Caco-2 (cell line): ENCODE measurements at places on chromosomes 3 and 15. TPM values are rescaled to one million over a fixed set of nuclear protein-coding genes. Genes with fewer than 3 reads are reported as not detected.

- no peaks in the 10 kb centered on the region for H3K27me3 ChIP-seq
- no peaks in the 10 kb centered on the region for H3K36me3 ChIP-seq
- H3K27ac ChIP-seq: no peak overlapping the region
- no peak overlapping the region for H3K4me3 ChIP-seq
These were observed 133.1 kb upstream of the LRRN1 start for GRCh38 chr3:3665961-3666640.

Gene VGLL4
- 42.8 and 46.1 TPM in 2 replicates for total RNA-seq

DNA sequence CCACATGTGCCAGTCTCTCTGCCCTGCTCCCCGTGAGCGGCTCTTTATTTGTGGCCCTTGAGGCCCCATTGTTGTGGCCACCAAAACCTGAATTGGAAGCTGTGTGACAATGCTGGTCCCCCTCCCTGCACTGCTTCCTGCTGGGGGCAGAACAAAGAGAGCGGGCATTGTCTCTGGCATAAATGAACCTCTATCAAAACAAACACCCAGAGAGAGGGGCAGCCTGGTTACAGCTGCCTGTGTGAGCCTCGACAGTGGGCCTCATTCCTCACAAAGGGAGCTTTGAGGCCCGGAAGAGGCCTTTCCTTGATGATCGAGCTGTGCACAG is 152.9 kb downstream of the IGF1R start:
- peak overlapping the region; percentile 80 for H3K27ac ChIP-seq
- no peaks in the 10 kb centered on the region for H3K36me3 ChIP-seq
- DNase-seq: no peak
- no peaks in the 10 kb centered on the region for H3K27me3 ChIP-seq
- H3K4me3 ChIP-seq: no peak overlapping the region
- peaks cover 33% of the 10 kb centered on the region for H3K4me1 ChIP-seq

DNA sequence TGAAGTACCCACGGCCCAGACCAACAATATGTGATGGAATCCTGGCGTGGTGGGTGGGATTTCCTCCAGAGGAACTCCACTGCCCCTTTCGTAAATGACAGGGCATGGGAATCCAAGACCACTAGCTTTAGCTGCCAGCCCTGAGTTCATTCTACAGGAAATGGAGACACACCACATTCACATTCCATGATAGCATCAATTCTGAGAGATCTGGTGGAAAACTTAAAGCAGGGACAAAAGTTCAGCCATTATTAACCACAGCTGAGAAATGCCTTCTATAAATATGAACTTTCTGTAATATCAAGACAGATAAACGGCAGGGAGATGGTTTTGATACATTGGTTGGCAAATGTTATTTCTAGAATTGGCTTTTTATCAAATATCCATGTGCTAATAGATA is 98.2 kb downstream of the FBN1 start:
- no peak overlapping the region for H3K4me3 ChIP-seq
- no peaks in the 10 kb centered on the region for H3K4me1 ChIP-seq
- no peak for DNase-seq
- H3K27me3 ChIP-seq: no peaks in the 10 kb centered on the region; the same call in 1 of the 2 replicates
- H3K36me3 ChIP-seq: no peaks in the 10 kb centered on the region

DNA sequence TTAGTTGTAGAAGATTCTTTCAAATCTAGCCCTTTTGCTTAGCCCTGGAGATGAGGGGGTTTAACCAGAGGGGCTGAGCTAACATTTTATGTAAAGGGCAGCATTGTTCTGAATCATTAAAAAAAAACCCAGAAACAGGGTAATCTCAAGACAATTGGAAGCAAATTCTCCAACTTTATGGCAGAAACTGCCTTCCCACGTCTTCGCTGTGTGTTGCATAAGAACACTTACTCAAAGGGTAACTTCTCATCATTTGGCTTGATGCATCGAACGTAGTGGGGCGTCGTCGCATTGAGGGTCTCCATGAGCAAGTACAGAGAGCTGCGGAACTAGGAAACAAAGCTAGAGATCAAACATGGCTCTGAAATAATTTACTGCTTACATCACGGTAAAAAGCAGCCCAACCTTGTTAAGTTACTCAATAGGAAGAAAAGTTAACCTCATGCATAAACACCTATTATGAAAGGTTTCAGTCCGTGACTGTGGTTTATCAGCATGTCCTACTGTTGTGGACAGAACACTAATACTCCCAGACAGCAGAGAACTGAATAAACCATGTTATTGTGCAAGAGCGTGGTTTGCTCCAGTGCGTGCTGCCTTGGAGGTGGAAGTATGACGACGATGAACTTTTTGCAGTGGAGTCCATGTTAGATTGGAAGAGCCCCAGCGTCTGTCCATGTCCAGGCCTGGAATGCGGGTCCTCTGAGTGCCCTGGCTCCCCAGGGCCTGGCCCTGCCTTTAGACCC is 48.7 kb downstream of the MYO5C start:
- no peak for DNase-seq
- peaks cover 6% of the 10 kb centered on the region for H3K36me3 ChIP-seq
- H3K27me3 ChIP-seq: no peaks in the 10 kb centered on the region
- H3K4me1 ChIP-seq: peaks cover 5% of the 10 kb centered on the region; the same call in 1 of the 2 replicates

DNA sequence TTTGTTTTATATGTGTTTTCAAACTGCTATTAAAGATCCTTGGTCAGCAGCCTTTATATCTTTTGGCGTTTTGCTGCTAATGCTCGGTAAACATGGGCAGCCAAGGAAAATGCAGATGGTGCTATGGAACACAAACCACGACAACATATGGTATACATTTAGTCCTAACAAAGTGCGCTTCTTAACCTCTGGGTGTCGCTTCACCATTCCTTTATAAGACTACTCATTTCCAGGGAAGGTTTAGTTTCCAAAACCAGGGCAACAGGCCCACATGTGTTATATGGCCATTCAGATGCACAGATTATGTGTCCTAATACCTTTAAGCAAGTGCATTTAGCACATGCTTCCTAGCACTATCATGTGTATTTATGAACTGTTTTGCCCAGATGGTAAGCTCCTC is 14.7 kb downstream of the SHOX2 start:
- no peaks in the 10 kb centered on the region for H3K4me1 ChIP-seq
- DNase-seq: no peak
- H3K27me3 ChIP-seq: no peaks in the 10 kb centered on the region
- H3K27ac ChIP-seq: no peak overlapping the region
- H3K4me3 ChIP-seq: no peak overlapping the region

GRCh38 chr3:188819939-188820338 is 351.8 kb upstream of the TPRG1 start:
- no peak overlapping the region for H3K4me3 ChIP-seq
- DNase-seq: no peak
- H3K27ac ChIP-seq: peak overlapping the region; percentile 39
- peaks cover 26% of the 10 kb centered on the region for H3K4me1 ChIP-seq
- H3K27me3 ChIP-seq: no peaks in the 10 kb centered on the region

GRCh38 chr15:55630858-55631257 is 42.7 kb upstream of the PYGO1 start:
- no peak for DNase-seq
- H3K4me1 ChIP-seq: no peaks in the 10 kb centered on the region
- no peaks in the 10 kb centered on the region for H3K27me3 ChIP-seq
- H3K27ac ChIP-seq: no peak overlapping the region
- no peak overlapping the region for H3K4me3 ChIP-seq

DNA sequence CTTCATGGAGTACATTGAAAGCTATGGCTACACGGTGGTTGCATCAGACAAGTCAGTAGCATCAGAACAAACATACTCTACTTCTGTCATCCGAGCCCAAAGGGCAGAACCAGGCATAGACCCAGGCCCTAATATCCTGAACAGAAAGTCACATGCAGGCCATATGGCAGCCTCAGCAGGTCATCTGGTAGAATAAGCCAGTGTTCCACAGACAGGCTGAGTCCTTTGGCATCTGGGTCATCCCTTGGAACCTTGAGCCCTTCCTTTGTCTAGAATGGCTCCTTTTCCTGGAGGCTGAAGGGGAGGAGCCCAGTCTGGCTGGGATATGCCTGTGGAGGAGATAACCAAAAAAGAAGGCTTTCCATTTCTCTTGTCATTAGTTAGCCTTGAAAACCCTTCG is 29.2 kb downstream of the SEMA6D start:
- no peak for DNase-seq
- peaks cover 5% of the 10 kb centered on the region; the same call in 1 of the 2 replicates for H3K4me1 ChIP-seq
- H3K36me3 ChIP-seq: no peaks in the 10 kb centered on the region
- no peak overlapping the region for H3K27ac ChIP-seq
- H3K27me3 ChIP-seq: no peaks in the 10 kb centered on the region

Gene DUOX1
- 0.14 and 0.56 TPM in 2 replicates for total RNA-seq

- no peak for DNase-seq
- H3K27ac ChIP-seq: no peak overlapping the region
- peaks cover 3% of the 10 kb centered on the region; the same call in 1 of the 2 replicates for H3K36me3 ChIP-seq
These were observed 5.0 kb downstream of the RPLP1 start for GRCh38 chr15:69457304-69458280.

Gene ARPP19
- total RNA-seq: 164 and 184 TPM in 2 replicates

DNA sequence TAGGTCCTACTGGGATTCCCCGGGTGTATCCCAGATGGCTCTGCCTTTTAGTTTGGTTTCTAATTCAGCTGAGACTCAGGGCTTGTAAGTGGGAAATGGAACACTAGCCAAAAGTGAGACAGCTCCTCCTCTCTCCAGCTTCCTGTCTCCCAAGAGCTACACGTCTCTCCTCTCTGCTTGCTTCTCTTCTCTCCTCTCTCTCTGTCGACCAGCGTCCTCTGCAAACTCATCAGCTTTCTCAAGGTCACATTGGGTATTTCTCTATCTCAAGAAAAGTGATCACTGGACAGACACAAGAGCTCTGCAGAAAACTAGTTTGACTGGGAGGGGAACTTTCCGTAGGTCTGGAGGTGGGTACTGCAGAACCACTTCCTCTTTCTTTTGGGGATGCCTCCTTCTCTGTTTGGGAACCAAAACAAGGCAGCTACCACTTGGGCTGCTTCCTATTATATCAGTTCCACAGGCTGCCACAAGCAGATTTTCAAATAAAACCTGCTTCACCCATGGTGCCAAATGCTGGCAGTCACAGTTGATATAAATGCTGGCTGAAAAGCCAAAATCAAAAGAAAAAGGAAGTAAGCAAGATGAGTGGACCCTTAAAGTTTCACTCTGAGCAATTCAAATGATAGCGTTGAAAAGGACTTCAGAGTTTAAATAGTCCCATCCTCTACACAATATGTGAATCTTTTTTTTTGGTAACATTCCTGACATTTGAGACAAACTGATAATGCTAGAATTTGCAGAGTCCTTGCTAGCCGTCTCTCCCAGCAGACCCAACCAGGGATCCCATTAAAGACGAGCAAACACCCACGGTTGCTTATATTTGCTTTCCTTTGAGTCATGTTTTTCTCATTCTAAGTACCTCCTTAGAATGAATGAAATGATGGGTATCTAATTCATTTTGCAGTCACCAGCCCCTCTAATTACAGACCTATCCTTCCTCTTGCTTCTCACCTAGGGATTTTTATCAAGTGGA is 7.2 kb upstream of the DYNC1LI1 start:
- no peak overlapping the region for H3K27ac ChIP-seq
- H3K4me3 ChIP-seq: no peak overlapping the region
- no peaks in the 10 kb centered on the region for H3K36me3 ChIP-seq
- no peaks in the 10 kb centered on the region for H3K4me1 ChIP-seq
- no peak for DNase-seq

GRCh38 chr3:81406318-81406717 is 355.1 kb downstream of the GBE1 start:
- no peaks in the 10 kb centered on the region for H3K27me3 ChIP-seq
- no peaks in the 10 kb centered on the region for H3K4me1 ChIP-seq
- no peak overlapping the region for H3K27ac ChIP-seq
- no peak for DNase-seq
- H3K4me3 ChIP-seq: no peak overlapping the region

DNA sequence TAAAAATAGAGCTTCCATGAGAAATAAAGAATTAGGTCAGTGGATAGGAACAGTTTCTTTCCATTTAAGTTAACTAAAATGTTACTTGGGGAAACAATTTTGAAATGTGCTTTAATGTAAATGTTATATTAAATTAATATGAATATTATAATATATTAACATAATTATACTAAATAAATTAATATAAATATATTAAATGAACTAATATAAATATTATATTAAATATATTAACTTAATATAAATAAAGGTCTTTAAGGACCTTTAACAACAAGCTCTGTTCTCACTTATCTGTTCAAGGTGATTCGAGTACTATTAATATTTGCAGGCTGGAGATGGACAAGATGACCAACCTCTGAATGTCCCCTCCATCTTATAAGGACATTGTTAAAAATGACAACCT is 100.6 kb downstream of the MAGI1 start:
- peaks cover 8% of the 10 kb centered on the region; the same call in 1 of the 2 replicates for H3K4me1 ChIP-seq
- no peak for DNase-seq
- H3K4me3 ChIP-seq: no peak overlapping the region

Gene ADAMTS7
- 1.1 and 2.0 TPM in 2 replicates for total RNA-seq

Gene GOLGA8J
- total RNA-seq: not detected in 2 replicates

- H3K4me3 ChIP-seq: no peak overlapping the region
- no peak overlapping the region for H3K27ac ChIP-seq
- no peaks in the 10 kb centered on the region for H3K27me3 ChIP-seq
- no peak for DNase-seq
- H3K4me1 ChIP-seq: peaks cover 5% of the 10 kb centered on the region; the same call in 1 of the 2 replicates
- no peaks in the 10 kb centered on the region for H3K36me3 ChIP-seq
These were observed 29.6 kb upstream of the RPL32 start for GRCh38 chr3:12870942-12871341.
